ENCODE measurements at places on chromosomes 1 and 21. TPM values are rescaled to one million over a fixed set of nuclear protein-coding genes. Genes with fewer than 3 reads are reported as not detected.

OR2L5 gene
- not detected for total RNA-seq

SLC30A7 gene
- 20.1 TPM for total RNA-seq

ASH1L gene
- total RNA-seq = 17.1 TPM

- DNase-seq = no peak
Measured at GRCh38 chr1:198449727-198450433, 90.6 kb downstream of the ATP6V1G3 start.

DNA sequence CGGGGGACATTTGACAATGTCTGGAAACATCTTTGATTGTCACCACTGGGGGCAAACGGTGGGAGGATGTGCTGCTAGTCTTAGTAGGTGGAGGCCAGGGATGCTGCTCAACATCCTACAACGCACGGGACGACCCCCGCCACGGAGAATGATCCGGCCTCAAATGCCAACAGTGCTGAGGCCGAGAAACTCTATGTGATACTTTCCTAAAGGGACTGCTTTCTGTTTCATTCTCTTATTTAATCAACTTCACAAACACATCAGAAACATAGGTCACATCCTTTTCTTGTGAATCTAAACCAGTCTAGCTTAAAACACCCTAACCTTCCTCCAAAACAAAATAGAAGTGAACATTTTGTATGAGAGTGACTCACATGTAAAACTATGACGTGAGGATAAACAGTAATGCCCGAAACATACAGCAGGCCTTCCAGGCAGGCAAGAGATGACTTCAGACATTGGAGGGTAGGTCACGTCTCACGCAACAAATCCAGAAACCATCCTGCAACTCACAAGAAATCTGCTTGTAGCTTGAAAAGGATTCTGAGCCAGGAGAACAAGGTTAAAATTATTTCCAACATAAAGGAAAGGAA is 37.2 kb upstream of the ETS2 start:
- DNase-seq = no peak

GRCh38 chr21:45347048-45347711 is 57.8 kb upstream of the COL18A1 start:
- DNase-seq = no peak

GRCh38 chr21:43936247-43936967 is 71.4 kb downstream of the AGPAT3 start:
- DNase-seq = no peak

DNA sequence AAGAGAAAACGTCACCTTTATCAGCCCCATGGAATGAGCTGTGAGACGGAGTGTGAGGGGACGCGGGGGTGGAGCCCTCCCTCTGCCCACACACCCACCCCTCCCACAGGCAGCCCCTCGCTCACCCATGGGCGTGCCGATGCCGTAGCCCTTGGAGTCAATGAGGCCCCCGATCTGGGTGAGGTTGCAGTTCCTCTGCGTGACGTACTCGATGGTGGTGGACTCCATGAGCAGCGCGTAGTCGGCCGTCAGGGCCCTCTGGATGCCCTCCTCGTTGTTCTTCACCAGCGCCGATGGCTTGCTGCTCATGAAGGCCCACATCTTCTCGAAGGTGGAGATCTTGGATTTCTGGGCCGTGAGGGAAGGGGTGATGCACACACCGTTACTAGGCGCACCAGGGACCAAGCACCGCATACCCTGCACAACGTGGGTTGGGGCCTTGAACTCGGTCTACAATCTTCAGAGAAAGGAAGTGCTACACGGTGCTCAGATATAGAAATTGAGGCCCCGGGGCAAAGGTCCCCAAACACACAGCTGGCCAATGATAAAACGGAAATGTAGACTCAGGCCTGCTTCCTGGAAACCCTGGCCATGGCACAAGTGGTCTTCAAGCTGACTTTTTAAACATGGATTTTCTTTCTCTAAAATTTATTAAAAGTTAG is 228.2 kb downstream of the GRIK3 start:
- DNase-seq = no peak

- no peak for DNase-seq
Measured at GRCh38 chr1:30725450-30726095, 2.2 kb upstream of the MATN1 start.

DNA sequence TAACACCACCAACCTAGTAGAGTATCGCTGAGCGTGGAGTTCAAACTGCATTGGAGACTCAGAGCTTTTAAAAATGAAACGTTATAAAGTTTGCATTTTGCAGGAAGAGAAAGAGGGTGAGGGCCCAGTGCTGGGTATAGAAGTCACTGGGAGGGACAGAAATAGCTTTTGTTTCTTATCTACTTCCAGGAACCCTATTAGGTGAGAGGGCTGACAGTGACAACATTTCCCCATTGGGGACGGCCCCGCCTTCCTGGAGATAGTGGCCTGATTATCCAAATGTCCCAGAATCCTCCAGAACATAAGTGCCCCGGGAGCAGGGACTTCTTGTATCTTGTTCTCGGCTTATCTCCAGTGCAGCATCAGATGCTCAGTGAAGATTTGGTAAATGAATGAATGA is 574.9 kb downstream of the PTPRU start:
- DNase-seq = peak; percentile 27

DNA sequence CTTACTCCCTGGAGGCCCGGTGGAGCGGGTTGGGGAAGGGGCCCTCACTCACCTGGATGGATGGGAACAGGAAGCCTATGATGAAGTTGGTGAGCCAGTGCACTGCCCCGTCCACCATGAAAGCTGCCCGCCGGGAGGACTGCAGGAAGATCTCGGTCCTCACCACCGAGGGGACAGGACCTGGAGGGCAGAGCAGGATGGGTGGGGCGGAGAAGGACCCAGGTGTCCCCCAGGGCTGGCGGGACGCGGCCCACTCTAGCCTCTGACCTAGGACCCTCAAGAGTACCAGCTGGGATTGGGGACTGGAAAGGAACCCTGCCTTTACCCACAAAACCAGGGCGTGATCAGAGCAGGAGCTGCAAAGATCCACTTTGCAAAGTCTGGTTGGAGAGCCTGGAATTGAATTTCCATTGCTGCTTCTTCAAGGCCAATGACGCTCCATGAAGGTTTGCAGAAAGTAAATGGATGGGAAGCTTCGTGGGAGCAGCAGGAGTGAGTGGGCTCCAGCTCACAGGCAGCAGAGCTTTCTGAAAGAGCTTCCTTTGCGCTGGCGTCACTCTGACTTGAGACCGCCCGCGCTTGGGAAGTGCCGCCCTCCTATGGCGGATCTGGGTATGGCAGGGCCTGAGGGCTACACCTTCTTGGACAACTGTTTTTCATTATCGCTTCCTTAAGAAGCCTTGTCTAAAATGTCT is 21.4 kb downstream of the SLC2A7 start:
- DNase-seq = peak; percentile 69

DNA sequence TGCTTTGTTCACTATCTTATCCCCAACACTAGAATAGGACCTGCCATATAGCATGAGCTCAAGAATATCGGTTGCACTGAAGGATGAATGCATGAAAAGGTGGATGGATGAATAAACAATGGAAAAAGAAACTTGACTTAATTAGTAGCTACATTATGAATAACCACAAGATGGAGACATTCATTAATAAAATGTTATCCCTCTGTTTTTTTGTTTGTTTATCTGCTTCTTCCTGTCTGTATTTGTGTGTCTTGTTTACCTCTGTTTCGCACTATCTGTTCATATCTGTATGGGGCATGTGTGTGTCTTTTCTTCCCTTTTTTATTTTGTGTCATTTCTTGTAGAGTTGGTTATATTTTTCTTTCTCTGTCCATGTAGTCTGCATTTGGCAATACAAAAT is 1.1 kb upstream of the OR14I1 start:
- DNase-seq = no peak

- DNase-seq = no peak
Measured at GRCh38 chr1:214500340-214501055, 50.9 kb downstream of the PTPN14 start.

GRCh38 chr1:70895531-70895930 is 152.1 kb downstream of the PTGER3 start:
- DNase-seq = no peak

GRCh38 chr1:14941864-14942263 is 211.7 kb upstream of the TMEM51 start:
- DNase-seq = no peak

- no peak for DNase-seq
Measured at GRCh38 chr1:215860833-215861232, 293.7 kb downstream of the KCTD3 start.

GRCh38 chr1:94463765-94464330 is 45.7 kb downstream of the ABCD3 start:
- DNase-seq = no peak

DNA sequence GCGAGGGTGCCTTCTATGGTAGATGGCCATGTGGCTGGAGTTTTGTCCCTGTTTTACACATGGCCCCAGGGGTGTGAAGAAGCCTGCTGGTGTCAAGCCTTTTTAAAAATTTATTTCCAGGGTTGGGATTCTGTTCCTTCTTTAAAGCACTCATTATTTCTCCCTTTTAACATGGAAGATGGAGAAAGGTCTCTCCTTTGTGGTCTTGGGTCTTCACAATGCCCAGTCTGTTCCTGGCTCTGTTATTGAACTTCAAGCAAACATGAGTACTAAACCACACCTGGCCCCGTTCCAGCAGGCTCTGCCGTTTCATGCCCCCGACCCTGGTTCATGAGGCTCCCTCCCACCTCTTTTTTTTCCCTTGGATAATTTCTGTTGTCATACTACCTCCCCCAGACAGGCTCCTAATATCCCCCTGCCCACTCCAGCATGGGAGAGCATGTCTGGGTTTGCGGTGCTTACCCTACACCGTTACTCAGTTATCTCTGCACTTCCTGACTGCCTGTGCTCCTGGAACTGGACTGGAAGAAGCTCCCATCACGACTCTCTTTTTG is 121.2 kb upstream of the KIAA0040 start:
- DNase-seq = no peak

GRCh38 chr1:216032284-216032683 is 391.0 kb downstream of the USH2A start:
- DNase-seq = no peak

DNA sequence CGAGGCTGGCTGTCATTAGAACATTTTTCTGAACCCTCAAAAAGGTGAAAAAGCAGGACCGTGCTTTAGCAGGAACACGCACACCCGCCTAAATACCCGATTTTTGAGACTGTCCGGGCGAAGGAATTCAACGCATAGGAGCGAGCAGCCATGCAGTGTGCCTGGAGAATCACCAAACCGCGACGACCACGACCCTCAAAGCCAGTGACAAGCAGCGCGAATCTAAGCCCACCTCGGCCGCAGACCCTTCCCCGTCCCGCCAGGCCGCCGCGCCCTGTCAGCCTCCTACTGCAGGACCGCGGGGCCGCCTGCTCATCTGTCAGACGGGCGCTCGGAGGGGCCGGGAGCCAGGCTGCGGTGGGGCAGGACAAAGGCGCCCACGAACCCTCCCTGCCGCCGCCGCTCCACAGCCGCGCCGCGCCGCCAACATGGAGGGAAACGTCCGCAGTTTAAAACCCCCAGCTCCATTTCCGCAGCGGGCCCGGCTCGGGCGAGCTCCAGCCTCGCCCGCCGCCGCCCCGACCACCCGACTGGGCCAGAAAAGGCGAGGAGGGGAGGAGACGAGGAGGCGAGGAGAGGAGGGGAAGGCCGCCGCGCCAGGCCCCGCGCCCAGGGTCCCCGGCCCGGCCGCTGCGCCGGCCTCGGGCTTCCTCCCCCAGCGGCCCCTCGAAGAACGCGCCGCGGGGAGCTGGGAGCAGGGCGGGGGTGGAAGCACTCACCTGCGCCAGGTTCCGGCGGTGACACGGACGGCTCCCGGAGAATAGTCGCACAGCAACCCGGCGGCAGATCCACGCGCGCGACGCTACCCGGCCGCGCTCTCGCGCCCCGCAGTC is at the start of gene LBR:
Gene LBR, minus strand, starts transcription at position 804 of the 833 bp plus-strand sequence. CDS start 3,963 bp downstream, outside the sequence.
- DNase-seq = no peak

- no peak for DNase-seq
Measured at GRCh38 chr1:12196641-12197482, 30.1 kb downstream of the TNFRSF1B start.
